Smooth muscle cell of the brain vasculature (primary cell): ENCODE measurements at places on chromosomes 4 and X.

GRCh38 chr4:48028696-48029095 lies 12.1 kb downstream of the NIPAL1 start:
- DNase-seq: no peak

DNA sequence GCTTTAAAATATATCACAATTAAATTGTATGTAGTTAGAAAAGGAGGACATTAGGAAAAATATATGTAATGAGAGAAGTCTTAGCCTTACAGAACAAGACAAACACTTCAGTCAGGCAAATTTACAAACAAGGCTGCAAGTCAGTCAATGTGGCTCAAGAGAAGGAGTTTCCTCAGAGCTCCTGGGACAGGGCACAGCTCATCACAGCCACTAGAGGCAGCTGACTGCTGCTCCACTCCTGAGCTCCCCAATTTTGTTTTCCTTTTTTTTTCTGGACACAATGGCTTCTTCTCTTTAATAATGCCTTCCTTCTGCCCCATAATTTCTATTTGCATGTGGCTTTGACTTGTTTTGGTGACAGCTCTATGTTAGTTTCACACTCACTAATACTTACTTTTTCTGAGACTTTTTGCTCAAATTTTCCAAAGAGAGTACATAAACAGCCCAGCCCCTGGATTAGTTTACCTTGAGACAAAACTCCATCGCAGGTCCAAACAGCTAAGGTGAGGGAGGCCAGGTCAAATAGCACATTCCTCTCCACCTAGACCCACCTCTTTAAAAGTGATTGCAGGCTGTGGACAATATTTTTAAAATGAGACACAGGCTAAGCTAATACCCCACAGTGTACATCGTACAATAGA lies 850.4 kb upstream of the FRG1 start:
- DNase-seq: no peak

DNA sequence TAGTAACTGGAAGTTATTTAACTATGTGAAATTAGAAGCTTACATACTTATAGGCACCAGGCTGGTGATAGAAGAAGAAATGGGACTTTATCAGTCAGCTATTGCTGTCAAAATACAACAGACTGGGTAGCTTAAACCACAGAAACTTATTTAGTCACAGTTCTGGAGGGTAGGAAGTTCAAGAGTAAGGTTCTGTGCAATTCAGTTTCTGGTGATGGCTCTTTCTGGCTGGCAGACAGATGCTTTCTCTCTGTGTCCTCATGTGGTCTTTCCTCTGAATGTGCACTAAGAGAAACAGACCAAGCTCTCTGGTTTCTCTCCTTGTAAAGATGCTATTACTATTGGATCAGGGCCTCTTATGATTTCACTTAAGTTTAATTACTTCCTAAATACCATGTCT lies 92.1 kb upstream of the ANKRD50 start:
- no peak for DNase-seq

DNA sequence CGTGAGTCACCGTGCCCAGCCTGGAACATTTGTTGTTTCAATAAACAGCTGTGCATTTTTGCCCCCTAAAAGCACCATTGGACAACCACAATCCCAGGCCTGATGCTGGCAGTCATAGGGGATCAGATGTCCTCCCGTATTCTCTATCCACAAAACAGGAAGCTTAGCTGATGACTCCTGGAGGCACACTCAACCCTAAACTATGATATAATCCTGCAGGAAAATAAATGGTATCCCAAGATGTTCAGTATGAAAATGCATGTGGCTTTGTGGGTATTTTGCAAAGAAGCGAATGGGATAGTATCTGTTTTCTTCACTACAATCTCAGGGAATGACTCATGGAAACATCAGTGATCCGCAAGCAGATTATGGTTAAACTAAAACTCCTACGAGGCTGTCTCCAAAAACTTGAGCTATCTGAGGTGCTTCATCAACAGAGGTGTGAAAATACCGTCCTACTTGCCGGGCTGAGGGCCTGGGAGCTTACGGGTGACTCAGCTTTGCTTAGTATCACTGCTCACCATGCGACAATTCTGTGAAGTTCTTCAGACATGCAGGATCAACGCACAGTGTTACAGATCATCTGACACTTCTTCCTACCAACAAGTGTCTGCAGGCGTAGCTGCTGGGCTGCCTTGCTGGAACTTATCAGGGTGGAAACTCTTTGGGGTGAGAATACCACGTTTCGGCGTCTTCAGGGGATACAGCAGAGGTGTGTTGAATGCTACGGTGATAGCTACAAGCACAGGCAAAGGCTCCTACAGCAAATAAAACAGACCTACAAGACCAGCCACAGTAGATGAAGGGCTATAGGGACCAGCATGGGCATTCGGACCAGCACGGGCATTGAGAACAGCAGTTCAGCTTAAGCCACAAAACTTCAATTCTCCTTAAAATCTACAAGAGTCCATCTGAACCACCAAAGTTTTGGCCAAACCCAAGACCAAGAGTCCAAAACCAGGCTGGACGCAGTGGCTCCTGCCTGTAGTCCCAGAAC lies 148.5 kb downstream of the DHRSX start:
- peak; percentile 91 for DNase-seq

DNA sequence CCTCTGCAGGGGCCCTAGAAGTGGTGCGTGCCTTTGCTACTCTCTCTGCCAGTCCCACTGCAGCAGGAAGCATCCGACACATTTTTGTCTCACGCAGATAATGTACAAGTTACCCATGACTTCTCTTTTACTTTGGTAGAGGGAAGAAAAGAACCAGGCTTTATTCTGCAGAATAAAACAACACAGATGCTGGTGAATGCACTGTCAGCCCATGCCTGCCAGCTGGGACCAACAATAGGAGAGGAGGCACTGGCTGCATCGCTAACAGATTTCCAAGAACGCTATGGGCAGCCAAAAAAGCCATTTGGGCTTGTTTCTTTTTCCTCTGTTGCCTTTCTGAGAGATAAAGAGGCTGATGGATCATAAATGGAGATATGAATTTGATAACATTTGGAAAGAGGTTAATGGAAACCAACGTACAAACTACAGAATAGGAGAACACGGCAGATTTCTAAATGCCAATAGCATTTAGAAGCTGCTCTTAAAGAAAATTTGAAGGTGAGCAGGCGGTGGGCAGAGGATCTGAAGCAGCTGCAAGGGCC lies 47.5 kb upstream of the IGFBP7 start:
- no peak for DNase-seq

DNA sequence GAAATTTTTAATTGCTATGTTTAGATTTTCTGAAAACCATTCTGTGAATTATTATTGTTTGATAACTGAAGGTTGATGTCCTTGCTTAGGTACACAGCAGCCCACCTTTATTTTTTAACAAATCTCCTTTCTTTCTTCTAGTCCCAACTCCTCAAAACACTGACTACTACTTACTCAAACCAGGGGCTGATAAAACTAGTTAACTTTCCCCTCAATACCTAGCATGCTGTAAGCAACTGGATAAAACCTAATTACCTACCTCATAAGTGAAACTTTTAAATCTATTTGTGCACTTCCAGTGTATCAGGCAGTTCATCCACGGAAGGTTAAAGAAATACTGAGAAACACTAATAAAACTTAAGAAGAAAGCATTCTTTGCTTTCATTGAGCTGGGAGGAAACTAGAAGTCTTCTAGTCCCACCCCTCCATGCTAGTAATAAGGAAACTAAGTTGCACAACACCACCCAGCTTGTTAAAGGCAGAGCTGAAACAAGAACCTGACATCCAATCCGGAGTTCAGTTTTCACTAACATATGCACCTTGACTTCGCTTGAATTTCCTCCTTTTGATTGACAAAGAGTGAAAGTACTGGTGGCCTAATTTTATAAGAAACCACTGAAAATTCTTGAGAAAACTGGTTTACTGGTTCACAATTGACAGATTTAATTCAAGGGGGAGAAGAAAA lies 180.2 kb upstream of the TET2 start:
- no peak for DNase-seq

- DNase-seq: no peak
Observed at GRCh38 chr4:137701401-137701800, 169.1 kb upstream of the PCDH18 start.

- DNase-seq: no peak
Observed at GRCh38 chr4:31917334-31917733, 1197.2 kb downstream of the PCDH7 start.

GRCh38 chrX:79182616-79183015 lies 38.1 kb downstream of the GPR174 start:
- DNase-seq: no peak

DNA sequence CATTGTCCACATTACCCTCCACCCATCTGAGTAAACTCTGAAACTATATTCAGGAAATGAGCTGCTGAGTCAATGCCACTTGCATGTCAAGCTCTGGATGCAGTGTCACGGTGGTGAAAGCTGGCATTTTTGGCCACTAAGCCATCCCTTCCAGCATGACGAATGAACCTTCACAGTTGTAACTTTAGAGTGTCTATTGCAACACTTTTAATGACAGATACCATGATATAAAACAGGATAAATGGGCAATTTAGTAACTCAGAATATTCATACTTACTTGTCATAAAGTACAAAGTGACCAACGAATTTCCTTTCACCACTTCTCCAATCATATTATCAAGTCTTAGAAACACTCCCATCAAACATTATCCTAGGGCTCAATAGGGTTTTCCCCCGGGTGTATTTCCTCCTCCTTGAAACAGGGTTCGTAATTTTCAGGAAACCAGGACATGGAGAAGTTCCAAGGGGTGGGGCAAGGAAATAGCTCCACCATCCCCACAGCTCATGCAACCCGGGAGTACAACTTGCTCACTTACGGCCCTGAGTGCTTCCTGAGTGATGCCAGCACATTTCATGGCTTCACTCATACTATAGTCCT lies 73.1 kb downstream of the MTHFD2L start:
- no peak for DNase-seq

DNA sequence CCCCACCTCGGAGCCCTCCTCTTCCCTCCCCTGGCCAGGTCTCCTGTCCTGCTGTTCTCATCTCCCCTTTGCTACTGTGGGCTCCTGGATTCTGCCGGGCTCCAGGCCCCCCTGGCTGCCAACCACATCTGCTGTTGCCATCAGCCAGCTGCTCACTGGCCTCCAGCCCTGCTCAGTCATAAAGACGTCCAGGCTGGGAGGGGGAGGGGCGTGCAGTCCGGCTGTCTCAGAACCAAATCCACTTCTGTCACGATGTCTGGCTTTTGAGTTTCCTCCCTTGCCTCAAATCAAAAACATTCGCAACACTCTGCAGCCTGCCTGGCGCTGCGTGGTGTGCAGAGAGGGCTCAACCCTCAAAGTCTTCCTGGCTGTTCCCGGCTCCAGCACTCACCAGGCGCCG lies 7.1 kb downstream of the RASL11B start:
- no peak for DNase-seq

- no peak for DNase-seq
Observed at GRCh38 chr4:79764120-79764519, 308.9 kb downstream of the ANTXR2 start.

DNA sequence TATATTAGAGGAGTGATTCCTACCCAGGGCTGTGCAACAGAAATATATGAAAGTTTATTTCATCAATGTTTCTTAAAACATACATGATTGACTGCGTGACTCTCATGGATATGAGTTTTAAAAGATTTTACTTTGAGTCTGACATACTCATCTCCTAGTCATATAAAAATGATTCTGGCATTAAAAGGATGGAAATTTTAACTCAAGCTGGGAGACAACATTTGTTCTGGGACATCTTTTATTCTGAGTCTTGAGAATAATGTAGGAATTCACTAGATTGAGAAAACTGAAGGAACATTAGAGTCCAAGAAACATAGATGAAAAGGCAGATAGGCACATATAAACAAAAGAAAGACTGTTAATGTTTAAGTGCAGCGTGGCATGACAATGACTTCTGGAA lies 649.6 kb downstream of the SPRY1 start:
- DNase-seq: no peak

DNA sequence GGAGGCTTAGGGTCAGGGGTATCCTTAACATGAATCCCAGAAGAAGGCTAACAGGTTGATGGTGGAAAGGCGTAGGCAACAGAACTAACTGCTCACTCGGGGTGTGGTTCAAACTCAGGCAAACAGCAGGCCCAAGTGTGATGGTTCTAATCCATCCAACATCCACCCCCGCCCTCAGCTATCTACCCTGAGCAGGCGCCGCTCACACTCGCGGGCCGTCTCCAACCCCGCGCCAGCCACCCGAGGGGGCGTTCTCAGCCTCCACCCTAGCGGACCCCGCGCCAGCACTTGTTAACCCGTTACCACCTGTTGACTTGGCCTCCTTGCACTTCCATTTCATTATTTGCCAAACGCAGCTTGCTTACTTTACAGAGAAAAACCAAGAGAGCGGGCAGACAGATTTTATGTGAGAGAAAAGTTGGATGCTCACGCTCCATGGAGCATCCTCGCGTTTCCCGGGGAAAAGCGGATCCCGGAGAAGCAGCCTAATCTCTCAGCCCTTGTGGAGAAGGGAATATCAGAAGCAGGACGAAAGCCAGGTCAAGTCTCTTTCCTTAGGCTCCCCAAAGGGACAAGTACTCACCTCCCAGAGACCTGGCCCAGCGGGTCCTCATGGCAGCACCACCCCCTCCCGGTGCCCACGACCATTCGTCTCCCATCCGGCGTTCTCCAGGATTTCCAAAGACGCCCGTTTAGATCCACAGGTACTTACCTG lies 773 bp downstream of the SNCA start:
- no peak for DNase-seq

DNA sequence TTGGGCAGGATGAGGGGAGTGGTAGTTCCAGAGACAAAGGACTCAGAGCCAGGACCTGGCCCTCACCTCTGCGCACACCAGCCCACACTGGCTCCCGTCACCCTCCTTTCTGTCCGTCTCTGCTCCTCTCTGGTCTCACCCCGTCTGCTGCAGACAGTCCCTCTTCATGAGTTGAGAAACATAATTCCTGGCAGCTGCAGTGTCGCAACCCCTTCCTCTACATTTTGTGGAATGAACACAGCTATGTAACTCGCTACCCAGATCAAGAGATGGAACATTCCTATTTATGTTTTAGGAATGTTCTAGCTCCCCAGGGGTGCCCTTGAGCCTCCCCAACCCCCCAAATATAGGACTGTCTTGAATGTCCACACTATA lies 59.3 kb downstream of the SHROOM2 start:
- DNase-seq: no peak
